ENCODE measurements at places on chromosomes 2 and 18. TPM values are rescaled to one million over a fixed set of nuclear protein-coding genes. Genes with fewer than 3 reads are reported as not detected.
A peak's percentile ranks its signal among the peaks of the same experiment; 100 is the strongest.

- DNase-seq, result no peak
Observed at GRCh38 chr2:166634706-166635105, 140.7 kb upstream of the SCN7A start.

GRCh38 chr18:45249246-45249661 lies 366.0 kb upstream of the SLC14A2 start:
- no peak for DNase-seq

DNA sequence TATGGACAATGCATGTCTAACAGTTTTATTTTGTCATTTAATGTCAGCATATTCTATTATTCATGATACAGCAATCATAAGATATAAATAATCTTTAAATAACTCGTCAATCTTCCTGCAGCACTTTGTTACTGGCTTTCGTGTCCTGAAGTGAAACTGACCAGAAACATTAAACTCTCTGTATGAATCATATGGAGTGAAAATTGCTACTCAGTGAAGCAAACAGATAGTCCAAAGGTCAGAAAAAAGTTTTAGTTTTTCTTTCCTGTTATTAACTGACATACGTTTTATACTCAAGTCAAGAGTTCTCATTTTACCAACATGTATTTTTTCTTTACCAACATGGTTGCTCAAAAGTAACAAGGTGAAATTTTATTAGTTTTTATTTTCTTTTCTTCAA lies 106.8 kb upstream of the GALNT5 start:
- no peak for DNase-seq

GRCh38 chr2:240961910-240962299 lies 36.5 kb upstream of the SNED1 start:
- no peak for DNase-seq

GRCh38 chr2:60400462-60401246 lies 152.8 kb downstream of the BCL11A start:
- no peak for DNase-seq

- no peak for DNase-seq
Observed at GRCh38 chr2:216287251-216287650, 85.0 kb downstream of the MARCHF4 start.

- DNase-seq, result no peak
Observed at GRCh38 chr2:185780890-185781289, 42.3 kb downstream of the FSIP2 start.

DNA sequence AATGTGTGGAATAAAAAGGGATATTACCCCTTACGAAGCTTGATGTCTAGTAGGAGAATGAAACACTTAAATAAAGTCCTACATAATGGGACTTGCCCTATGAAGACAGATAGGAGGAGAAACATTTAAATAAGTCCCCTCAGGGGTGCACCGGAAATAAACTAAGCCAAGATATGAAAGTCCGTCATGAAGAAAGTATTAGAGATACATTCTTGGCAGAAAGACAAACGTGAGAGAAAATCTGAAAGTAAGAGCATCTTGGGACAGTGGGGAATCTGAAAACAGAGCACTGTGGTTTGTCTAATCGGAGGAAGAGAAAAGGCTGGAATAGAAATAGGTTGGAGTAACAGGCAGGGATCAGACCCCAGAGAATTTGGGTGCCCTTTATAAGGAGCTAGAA lies 516.9 kb upstream of the DSEL start:
- no peak for DNase-seq

DNA sequence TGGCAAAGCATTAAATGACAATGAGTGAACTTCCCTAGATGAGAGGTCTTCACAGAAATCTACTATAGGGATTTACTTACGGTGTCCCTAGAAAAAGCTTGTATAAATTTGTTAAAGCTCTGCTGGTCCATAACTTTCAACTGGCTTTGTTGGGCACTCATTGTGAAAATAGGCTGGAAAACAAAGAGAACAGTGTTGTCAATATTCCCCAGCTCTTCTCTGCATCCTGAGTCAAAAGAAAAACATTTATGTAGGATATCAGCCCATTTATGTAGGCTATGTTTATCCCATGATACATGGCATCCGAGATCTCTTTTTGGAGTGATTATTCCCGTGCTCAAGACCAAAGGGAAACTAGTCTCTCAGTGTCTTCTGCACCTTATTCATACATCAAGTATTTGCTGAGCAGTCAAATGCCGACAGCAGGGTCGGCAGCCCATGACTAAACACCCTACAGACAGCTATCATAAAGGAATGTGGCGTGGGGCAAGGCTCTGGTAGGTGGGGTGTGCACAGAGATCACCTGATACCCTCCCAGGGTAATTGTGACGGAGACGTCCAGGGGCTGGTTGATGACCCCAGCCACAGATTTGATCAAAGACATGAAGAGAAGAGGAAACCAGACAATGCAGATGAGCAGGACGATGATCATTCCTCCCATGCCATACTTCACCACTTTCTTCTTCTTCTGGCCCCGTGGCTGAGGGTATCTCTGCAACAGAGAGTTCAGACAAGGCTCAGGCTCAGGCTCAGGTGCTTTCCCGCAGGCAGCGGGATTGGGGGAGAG lies 155.9 kb downstream of the NAPG start:
- no peak for DNase-seq

DNA sequence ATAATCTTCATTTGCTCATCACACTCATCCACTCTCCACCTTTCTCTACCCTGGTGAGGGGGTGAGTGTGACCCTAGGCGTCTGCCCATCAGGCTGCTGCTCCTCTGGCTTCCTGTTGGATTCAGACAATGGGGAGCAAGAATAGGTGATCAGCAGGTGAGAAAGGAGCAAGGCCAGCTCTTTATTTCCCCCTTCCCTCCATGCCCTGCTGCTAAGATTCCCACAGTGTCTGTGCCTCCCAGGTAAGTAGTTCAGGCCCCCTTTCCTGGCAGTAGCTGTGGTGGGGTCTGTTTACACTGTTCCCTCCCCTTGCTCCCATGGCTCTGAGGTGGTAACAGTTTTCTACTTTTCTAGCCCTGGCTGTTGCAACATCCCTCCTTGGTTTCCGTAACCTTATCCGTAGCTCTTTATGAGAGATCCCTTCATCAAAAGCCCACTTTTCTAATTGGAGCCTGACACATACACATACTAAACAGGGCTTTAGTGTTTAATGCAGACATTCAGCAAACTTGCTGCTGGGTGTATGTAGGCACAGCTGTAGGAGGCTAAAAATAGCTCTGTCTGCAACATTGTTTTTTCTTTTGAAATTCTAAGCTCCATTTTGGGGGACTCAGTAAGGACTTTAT lies 27.5 kb downstream of the MAP2 start:
- DNase-seq, result no peak

DNA sequence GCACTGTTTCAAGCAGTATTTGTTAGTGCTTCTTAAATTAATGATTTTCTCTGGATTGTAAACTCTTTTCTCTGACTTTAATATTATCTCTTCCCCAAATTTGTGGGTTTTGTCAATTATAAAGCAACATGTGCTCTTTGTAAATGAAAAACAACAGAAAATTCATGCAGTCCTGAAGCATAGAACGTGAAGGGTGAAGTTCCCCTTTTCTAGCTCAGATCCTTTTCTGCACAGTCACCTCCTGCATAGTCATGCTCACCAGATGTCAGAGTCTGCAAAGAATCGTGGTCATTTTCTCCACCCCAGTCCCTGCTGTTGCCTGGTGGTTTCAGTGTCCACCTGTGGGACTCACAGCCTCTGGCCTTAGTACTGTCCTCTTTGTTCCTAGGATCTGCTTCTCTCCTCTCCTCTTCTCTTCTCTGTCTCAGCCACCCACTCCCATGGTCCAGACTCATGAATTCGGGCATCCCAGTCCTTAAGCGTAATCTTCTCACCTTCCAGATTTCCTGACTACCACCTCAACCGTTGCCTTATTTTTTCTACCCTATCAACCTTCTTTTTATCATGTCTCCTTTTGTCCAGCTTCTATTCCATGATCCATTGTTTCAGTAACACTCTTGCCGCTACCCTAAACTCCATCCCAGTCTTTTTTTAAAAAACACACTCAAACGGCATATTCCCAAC lies 229.1 kb downstream of the RTP5 start:
- no peak for DNase-seq

- DNase-seq, result no peak
Observed at GRCh38 chr2:172449911-172450550, 22.6 kb downstream of the ITGA6 start.

- DNase-seq, result no peak
Observed at GRCh38 chr2:130337735-130338325, 4.9 kb upstream of the IMP4 start.

DNA sequence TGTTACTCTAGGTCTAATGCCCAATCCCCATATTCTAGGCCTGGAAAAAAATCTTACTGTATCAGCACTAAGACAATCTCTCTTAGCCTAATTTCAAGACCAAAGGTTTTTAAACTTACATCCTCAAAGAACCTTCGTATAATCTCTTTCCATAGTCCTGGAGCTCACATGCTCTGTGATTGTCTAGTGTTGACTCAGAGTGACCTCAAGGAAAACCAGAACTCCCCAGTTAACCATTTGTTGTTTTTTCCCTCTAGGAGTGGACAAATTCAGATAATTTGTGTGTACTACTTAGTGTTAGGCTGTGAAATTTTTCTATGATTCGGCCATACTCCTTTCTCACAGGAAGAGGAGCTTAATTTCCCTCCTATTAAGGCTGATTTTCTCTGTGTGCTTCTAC lies 536.1 kb downstream of the SLC4A3 start:
- DNase-seq, result no peak

DNA sequence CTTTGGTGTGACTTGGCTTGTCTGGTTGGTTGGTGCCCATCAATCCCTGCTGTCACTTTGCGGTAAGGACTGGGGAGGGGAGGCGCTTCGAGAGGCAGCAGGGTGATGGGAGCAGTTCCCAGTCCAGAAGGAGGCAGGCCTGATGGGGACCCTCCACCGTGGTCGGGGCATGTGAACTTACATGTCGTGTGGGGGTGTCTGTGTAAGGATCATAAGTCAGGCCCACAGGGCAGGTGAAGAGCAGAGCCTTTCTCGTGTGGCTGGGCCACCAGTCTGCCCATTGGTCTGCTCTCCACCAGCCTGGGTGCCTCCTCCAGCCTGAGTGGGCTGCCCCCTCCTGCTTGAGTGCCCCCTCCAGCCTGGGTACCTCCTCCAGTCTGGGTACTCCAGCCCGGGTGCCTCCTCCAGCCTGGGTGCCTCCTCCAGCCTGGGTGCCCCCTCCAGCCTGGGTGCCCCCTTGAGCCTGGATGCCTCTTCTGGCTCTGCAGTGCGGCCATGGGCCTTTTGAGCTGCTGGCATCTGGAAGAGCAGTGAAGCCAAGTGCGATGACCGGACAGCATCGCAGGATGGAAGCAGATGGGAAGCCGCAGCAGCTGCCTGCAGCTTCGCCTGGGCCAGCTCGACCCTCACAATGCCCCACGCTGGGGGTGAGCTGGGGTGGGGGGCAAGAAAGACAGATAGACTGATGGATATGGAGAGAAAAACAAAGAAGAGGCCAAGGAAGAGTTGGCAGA lies 25.0 kb downstream of the ATOH8 start:
- no peak for DNase-seq

DNA sequence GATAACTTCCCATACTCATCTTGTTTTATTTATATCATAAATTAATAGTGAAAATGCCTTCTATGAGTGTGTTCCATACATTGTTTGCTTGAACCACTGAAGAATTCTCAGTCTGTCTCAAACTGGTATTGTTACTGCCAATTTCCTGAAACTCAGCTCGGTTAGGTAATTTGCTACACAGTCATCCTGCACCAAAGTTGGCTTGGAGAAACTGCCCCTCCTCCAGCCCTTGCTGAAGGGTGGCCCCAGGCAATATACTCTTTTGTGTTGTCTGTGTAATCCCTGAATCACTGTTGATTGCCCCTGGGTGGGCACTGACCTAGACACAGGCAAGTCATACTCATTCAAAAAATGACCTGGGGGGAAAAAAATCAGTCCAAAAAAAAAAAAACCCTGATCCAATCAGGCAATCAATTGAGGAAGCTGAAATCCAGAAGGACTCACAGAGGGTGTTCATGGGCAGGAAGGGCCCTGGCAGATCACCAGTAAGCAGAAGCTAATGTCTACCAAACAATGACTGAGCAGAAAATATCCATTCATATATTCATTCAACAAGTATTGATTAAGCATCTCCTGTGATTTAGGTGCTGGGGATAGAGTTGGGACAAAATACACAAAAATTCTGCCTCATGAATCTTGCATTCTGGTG lies 3.8 kb upstream of the SESTD1 start:
- peak; percentile 54 for DNase-seq

- DNase-seq, result no peak
Observed at GRCh38 chr18:58309610-58310239, 265.7 kb downstream of the NEDD4L start.

GRCh38 chr2:180322781-180323180 lies 315.7 kb upstream of the CWC22 start:
- no peak for DNase-seq

DNA sequence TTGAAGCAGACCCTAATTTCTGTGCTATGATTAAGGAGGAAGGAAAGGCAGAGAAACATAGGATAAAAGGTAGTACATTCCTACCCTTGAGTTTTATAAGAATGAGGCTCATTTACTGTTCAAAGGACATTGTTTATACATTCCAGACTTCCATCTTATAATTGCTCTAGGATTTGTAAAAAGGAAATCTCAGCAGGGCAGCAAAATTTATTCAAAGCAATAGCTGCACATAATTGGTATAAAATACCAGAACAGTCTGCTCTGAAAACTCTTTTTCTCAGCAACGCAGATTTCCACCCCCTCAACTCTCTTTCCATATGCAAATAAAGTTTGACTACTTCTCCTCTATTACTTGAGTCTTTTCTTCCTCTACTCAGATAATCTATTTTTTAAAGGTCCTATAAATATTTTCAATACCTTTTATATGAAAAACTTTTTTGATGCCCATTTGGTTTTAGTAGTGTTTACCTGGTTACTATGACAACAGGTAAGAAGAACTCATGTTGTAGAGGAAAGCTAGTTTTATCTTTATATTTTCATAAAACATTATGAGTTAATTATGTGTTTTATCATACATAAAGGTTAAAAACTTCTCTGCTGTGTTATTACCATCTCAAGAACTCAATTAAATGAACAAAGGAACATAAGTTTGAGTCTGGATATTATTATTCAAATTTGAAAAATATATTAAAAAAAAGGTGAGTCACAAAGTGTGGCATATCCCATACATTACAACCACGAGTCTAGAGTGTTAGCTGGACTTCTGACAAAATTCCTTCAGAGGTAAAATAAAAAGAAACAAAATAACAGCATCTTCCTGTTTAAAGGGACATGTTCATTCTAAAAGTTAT lies 19.9 kb downstream of the RBMS1 start:
- DNase-seq, result no peak

- DNase-seq, result no peak
Observed at GRCh38 chr2:171651667-171652415, 35.4 kb upstream of the DYNC1I2 start.

Gene MOGAT1
- total RNA-seq, result not detected

Gene KCNK3
- 1.2 TPM for total RNA-seq

Gene LHCGR
- total RNA-seq, result 0.40 TPM

Gene ZRANB3
- total RNA-seq, result 16.5 TPM

Gene SOWAHC
- 72.3 TPM for total RNA-seq

Gene IL36G
- not detected for total RNA-seq

Gene OTX1
- total RNA-seq, result 0.58 TPM

Gene RAB12
- total RNA-seq, result 45.5 TPM

Gene CFC1
- total RNA-seq, result not detected

Gene SNED1
- total RNA-seq, result 0.77 TPM

Gene SLC19A3
- total RNA-seq, result 12.3 TPM

Gene EFR3B
- 7.0 TPM for total RNA-seq

Gene ANKRD23
- 4.6 TPM for total RNA-seq

Gene CKAP2L
- total RNA-seq, result 22.6 TPM

Gene REG3A
- not detected for total RNA-seq

Gene IL1F10
- not detected for total RNA-seq

Gene SH2D6
- 0.45 TPM for total RNA-seq

Gene CFAP221
- not detected for total RNA-seq
